Stimulated activated CD4-positive, alpha-beta T cell treated with anti-CD3 and anti-CD28 coated beads, Interleukin-1b, Interleukin-23, amount 100 ng/mL, for 48 hours (primary cell): ENCODE measurements at places on chromosomes 6 and 20.
A peak's percentile ranks its signal among the peaks of the same experiment; 100 is the strongest.

DNA sequence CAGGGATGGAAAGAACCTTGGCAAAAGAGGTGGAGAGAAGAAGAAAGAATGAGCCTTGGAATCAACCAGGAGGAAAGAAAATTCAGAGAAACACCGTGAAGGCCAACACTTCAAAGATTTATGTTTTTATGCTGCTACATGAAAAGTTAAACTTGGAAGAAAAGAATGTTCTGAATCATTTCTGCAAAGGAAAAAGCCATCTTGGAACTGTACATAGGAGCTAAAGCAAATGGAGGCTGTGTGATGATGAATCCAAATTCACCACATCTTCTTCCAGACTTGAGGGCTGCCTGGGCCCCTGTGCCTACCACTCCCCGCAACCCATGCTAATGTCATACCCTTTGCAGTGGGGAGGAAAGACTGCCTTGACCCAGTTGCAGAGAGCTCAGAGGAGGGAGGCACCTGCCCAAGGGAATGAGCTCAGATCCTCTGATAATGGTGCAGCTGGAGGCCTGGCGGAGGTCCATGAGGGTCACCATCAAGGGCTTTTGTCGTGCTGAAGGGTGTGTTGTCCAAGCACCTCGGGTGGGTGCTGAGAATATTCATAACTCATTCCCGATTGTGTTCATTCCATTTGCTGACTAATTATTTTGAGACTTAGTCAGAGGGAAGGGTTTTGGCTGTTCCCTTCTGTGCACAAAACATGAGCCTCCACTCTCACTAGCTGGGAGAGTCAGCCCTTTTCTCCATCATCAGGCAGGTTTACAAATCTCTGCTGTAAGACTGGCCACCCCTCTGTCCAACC, 245.8 kb upstream of the JAG1 start:
- no peak for DNase-seq

GRCh38 chr20:38143646-38144554, 21.2 kb downstream of the TGM2 start:
- no peak for DNase-seq

DNA sequence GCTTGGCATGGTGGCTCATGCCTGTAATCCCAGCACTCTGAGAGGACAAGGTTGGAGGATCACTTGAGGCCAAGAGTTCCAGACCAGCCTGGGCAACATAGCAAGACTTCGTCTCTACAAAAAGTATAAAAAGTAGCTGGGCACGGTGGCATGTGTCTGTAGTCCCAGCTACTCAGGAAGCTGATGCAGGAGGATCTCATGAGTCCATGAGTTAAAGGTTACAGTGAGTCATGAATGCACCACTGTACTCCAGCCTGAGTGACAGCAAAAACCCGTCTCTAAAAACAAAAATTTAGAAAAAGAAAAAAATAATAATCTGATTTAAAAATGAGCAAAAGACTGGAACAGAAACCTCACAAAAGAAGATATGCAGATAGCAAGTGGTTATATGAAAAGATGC, 279.7 kb downstream of the RNGTT start:
- no peak for DNase-seq

DNA sequence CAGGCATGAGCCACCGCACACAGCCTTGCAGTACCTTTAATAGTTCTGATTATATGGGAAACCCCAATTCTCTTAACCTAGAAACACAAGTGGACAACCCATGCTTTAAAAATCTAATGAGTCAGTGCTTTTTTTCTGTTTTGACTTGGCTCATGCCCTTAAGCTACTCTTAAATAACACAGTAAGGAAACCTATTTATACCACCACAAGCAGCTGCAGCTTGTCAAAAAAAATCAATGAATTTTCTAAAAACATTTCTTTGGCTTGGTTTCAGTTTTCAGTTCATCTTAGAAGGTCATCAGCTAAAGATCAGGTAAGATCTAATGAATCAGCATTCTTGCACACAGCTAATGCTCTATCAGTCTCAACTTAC, 124.1 kb upstream of the DST start:
- no peak for DNase-seq

GRCh38 chr6:35078896-35079295, 62.2 kb downstream of the TCP11 start:
- DNase-seq: no peak

- no peak for DNase-seq
Observed at GRCh38 chr20:21167261-21167660, 41.4 kb downstream of the KIZ start.

- DNase-seq: no peak
Observed at GRCh38 chr6:146890644-146891434, 292.1 kb downstream of the ADGB start.

- no peak for DNase-seq
Observed at GRCh38 chr6:127342296-127342945, 988 bp downstream of the ECHDC1 start.

DNA sequence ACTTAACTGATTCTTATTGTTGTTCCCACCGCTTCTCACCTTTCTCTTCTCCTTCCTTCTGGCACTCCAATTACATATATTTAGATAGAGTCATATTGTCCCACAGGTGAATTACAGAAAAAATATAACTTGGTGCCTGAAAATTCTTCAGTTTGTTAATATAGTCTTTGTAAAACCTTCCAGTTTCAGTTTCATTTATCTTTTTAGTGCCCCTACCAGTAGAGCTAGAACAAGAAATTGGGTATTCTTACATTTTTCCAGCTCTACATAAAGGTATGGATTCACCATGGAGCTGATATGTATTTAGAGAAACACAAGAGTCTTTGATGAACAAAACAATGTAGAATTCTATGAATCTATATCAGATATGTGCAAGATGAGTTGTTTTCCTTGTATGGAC, 10.7 kb downstream of the MANEA start:
- no peak for DNase-seq

DNA sequence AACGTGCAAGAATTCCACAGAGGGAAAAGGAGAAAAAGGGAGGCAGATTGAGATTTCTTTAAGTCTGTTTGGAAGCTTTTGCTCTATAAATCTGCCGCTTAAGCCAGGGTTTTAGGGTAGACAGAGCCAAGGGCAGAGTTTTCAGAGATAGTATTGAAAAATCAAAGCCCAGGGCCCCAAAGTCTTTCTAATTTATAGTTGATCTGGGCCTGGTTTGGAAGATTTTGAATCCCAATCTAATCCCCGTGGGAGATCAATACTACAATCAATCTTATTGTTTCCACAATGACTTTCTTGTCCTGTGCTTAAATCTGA, 3.3 kb downstream of the BMP2 start:
- DNase-seq: no peak

GRCh38 chr20:57432862-57433491, 41.8 kb downstream of the RBM38 start:
- DNase-seq: peak; percentile 65

GRCh38 chr6:54106727-54107126, 4.5 kb upstream of the MLIP start:
- DNase-seq: no peak
